ENCODE measurements at places on chromosomes 2 and 18.
A peak's percentile ranks its signal among the peaks of the same experiment; 100 is the strongest.

- no peak for DNase-seq
Measured at GRCh38 chr2:111227716-111228141, 107.0 kb downstream of the BCL2L11 start.

DNA sequence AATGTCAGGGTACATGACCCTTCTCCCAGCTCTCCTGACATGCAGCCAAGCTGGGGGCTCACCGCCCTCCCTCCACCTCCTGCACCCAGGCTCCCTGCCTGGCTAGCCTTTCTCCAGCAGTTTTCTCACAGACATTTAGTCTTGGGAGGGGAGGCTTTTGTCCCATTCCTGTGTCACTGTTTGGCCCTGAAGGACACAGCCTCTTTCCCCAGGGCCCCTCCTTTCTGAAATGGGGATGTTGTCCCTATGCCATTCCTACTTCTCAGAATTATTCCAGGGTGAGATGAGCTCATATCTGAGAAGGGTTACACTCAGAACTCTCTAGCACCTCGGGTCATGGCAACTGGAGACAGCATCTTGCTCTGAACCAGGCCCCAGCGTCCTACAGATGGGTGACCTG lies 47.3 kb upstream of the MRPL33 start:
- DNase-seq = no peak

DNA sequence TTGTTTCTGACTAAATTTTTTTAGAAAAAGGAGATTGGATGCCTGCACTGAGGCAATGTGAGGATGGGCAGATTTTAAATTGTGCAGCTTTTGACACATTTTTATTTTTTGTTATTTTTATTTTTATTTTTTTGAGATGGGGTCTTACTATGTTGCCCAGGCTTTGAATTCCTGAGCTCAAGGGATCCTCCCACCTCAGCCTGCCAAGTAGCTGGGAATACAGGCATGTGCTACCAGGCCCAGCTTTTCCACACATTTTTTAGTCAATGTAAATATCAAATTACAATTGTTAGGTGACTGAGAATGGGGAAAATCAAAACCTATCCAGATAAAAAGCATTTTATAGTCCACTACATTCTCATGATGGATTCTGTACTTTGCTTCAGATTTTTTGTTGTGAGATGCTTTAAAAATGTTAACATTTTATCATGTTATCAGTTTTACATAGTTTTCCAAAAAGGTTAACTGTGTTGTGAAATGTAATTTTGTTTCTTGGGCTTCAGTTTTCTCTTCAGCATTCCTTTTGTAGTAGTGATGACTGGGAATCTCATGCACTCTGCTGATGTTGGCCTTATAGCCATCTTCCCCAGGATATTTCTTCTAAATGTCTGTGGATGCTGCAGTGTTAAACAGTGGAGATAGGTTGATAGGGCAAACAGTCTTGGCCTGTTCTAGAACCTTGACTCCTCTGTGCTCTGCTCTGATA lies 41.4 kb downstream of the PKP4 start:
- DNase-seq = no peak

GRCh38 chr2:123738643-123739042 lies 286.4 kb upstream of the CNTNAP5 start:
- DNase-seq = no peak

DNA sequence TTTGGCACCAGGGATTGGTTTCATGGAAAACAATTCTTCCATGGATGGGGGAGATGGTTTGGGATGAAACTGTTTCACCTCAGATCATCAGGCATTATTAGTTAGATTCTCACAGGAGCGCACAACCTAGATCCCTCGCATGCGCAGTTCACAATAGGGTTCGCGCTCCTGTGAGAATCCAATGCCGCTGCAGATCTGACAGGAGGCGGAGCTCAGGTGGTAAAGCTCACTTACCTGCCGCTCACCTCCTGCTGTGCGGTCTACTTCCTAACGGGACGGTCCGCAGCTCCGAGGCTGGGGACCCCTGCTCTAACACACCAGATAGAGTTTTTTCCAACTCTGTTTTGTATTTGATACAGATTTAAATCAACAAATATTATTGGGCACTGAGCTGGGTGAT lies 286.5 kb downstream of the MTX2 start:
- no peak for DNase-seq

DNA sequence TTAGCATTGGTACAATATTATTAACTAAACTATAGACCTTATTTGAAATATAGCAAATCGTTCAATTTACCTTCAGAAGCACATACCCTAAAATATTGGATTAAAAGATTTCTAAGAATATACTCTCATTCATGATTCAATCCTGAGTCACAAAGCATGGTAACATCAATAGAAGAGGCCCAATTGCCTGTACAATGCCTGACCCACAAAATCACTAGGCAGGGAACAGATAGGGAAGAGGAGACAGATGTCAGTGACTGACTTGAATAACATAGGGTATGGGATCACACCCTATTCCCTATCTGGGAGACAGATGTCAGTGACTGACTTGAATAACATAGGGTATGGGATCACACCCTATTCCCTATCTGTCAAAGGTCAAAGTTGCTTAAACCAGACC lies 611.6 kb upstream of the VRK2 start:
- no peak for DNase-seq

GRCh38 chr2:32947484-32948143 lies 861 bp downstream of the LTBP1 start:
- peak; percentile 52 for DNase-seq

- no peak for DNase-seq
Measured at GRCh38 chr18:69588301-69588700, 187.6 kb downstream of the DOK6 start.

DNA sequence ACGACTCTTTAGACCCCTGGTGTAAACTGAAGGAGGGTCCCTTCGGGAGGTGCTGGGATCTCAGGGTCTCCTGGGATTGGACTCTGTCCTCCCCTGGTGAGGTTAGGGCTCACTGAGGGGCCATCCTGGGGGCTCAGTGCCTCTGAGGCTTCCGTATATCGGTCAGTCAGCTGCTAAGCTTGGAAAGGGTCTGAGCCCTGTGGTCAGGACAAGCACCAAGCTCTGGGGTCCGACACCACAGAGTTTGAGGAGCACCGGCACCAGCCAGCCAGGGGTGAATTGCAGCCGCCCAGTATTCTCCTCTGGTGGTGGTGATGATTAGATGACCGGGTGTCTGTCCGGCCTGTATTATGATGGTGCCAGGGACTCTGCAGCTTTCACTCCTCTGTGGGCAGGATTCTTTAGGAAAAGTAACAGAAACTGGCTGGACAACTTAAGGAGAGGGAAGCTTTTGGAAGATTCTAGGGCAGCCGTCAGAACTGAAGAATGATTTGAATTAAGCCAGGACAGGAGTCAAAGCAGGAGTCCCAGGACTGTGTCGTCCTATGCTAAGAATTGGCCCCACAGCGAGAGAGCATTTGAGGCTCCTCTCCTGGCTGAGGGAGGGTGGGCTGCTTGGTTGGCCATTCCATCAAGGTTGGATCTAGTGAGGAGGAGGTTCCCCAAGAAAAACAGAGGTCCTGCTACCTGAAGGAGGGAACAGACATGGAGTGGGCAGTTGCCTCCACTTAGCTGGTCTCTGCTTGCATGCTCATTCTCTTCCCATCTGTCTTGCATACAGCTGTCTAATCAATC lies 158.6 kb upstream of the HS6ST1 start:
- DNase-seq = no peak

GRCh38 chr2:84202166-84202565 lies 256.9 kb downstream of the SUCLG1 start:
- no peak for DNase-seq

DNA sequence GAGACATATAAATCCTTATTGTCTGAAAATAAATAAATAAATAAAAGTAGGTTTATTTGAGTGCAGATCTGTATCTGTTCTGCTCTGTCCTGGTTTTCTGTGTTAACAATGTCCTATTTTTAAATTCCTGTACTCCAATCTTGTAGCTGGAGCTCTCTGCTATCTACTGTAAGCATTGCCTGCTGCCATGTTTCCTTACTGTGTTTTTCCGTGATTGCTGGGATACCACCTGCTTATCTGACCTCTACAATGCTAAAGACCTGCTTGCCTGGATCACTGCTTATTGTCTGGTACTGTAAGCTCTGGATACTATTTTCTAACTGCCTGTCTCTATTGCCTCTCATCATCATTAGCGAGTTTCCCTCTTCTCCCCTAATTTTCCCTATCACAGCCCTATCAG lies 11.6 kb downstream of the PTPN4 start:
- DNase-seq = no peak

DNA sequence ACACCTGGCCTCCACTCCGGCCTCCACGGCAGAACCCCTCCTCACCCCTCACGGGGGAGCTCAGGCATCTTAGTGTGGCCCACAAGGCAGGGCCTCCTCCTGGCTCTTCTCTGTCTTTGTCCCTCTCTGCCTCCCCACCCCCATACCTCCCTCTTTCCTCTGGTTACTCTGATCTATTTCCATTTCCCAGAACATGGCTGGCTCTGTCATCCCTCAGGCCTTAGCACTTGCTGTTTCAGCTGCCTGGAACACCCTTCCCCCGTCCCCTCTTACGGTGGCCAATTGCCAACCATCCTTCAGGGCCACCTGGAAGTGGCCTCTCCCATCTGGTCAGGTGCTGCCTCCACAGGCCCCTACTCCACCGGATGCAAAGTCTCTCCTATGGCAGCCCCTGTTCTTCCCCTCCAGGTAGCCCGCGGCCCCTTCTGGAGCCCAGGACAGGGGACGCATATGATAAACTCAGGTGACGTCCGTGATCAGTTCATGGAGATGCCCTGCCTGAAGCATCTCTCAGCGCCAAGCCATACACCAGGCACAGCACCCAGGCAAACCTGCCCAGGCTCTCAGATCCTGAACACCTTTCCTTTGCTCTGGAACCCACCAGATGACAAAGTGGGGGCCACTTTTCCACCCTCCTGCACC lies 3.6 kb upstream of the ECEL1 start:
- DNase-seq = no peak

DNA sequence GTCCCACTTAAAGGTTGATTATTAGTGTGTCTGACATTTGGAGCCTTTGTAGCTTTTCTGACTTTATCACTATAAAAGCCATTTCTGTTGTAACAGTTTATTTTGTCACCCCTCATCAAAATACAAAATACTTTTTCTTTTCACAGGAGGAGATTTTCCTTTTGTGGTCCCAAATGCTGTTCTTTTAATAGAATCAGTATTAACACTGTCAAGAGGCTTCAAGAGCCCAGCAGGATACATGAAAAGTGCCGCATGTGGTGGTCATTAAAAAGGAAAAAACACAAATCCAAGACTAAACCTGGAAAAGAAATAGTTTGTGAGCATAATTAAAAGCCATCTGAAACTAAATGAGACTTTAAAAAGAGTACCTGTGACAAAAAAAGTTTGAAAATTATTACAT lies 515.7 kb downstream of the DCDC2C start:
- DNase-seq = no peak

DNA sequence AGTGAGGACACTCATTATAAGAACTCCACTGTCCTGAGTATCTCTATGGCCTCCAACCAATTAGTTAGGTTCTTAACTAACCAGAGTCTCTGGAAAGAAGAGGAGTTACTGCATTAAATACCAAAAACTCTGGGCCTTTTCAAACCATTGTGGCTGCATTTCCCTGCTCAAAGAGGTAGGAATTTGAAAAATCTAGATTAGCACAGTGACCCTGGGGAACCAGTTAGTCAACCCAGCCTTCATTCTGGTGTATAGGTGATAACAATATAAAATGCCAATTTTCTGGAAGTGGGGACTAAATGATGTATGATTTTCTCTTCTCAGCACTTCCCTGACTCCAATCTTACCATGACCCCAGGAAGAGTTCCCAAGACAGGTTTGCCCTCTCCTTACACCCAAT lies 287.8 kb upstream of the SETBP1 start:
- no peak for DNase-seq

DNA sequence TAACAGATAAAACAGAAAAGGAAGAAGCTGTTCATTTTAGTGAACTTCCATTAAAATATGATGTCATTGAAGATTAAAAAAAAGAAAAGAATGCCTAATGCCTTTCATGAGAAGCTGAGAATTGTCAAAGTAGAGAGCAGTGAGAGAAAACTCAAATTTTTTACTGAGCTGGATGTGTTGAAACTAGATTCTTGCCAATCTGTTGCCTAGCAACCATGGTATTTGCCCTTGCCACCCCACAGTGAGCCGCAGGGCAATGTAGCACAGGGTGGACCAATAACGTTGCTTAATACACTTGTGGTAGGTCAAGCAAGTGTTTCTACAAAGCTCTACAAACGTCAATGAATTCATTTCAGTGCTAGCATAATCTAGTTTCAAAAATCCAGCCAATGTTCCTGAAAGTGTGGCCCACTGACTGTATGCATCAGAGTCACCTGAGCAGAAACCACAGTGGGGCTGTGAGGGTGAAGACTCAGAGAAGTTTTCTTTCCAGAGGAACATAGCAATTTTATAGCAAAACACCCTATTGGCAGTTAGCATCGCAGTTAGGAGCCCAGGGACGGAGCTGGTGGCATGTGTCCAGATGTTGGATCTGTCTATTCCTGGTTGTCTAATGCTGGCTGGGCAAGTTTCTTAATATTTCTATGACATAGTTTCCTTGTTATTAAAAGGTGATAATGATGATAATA lies 132.2 kb downstream of the DOCK10 start:
- no peak for DNase-seq

GRCh38 chr18:25075783-25076182 lies 276.2 kb downstream of the ZNF521 start:
- DNase-seq = no peak

GRCh38 chr2:214322662-214323061 lies 88.2 kb upstream of the VWC2L start:
- no peak for DNase-seq

DNA sequence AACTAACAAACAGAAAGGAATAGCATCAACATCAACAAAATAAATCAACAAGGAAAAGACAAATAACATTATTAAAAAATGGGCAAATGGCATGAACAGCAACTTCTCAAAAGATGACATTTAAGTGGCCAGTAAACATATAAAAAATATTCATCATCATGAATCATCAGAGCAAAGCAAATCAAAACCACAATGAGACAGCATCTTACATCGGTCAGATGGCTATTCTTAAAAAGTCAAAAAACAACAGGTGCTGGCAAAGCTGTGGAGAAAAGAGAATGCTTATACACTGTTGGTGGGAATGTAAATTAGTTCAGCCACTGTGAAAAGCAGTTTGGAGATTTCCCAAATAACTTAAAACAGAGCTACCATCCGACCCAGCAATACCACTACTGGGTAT lies 327.1 kb downstream of the CMPK2 start:
- no peak for DNase-seq

DNA sequence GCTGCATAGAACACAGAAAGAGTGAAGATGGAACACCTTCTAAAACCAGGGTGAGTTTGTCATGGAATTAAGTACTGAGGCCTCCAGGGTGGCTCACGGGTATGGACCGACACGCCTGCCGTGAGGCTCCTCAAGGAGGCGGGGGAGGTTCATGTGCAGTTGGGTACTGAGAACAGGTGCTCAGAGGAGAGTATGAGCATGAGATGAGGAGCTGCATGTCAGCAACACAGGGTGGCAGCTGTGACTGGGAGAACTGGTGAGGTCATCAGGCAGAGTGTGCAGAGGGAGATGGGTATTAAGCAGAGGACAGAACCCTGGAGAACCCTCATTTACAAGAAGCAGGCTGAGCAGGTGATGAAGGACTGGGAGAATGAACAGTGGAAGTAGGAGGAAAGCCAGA lies 63.2 kb upstream of the KLHL29 start:
- no peak for DNase-seq

All from HEK293T (cell line).